ENCODE measurements at places on chromosomes 4 and X. TPM values are rescaled to one million over a fixed set of nuclear protein-coding genes. Genes with fewer than 3 reads are reported as not detected.
A peak's percentile ranks its signal among the peaks of the same experiment; 100 is the strongest.

SH2D1A gene
- total RNA-seq, result not detected

PRR32 gene
- total RNA-seq, result not detected

MAMLD1 gene
- total RNA-seq, result 2.5 TPM

TRIM60 gene
- not detected for total RNA-seq

FAM9C gene
- not detected for total RNA-seq

DMD gene
- total RNA-seq, result 25.3 TPM

EOLA1 gene
- total RNA-seq, result 24.3 TPM

RNF128 gene
- 0.17 TPM for total RNA-seq

CT45A7 gene
- total RNA-seq, result not detected

MSX1 gene
- total RNA-seq, result not detected

KCND1 gene
- total RNA-seq, result 2.2 TPM

DNA sequence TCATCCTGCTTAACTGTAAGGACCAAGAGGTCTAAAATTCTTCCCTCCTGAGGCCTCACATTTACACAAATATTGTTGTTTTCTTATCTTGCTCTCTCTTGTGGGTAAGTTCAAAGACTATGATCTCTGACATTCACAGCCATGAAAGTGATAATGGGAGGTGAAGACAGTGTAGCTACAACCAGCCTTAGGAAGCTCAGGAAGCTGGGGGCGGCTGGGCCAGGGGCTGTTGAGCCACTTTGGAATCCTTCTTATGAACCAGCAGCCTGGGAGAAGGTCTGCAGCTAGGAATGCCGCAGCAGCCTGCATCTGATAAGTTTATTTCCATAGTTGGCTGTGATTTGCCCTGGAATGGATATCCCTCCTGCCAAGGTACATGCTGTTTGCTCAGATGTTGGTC, 316.2 kb downstream of the STIM2 start:
- no peak for DNase-seq
- no peaks in the 10 kb centered on the region for H3K36me3 ChIP-seq
- no peak overlapping the region for H3K4me3 ChIP-seq
- no peaks in the 10 kb centered on the region for H3K27me3 ChIP-seq

DNA sequence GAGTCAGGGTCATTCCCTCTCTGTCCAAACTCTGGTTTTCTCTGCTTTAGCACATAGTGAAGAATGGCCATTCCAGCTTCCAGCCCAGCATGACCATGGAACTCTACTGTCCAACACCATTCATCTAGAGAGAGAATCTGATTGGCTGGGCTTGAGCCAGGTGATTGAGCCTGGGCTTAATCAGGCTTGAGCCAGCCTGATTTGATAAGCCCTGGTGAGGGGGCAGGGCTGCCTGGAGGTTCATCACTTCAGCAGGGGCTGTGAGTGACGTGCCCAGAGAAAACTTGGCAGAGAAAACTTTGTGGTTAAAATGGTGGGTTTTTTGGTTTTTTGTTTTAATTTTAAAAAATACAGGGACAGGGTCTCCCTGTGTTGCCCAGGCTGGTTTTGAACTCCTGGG, 62.5 kb downstream of the KIAA0232 start:
- H3K27me3 ChIP-seq, result no peaks in the 10 kb centered on the region
- no peak overlapping the region for H3K4me3 ChIP-seq
- H3K4me1 ChIP-seq, result peaks cover under 1% of the 10 kb centered on the region
- no peak for DNase-seq
- no peak overlapping the region for H3K27ac ChIP-seq
- H3K36me3 ChIP-seq, result peaks cover 8% of the 10 kb centered on the region

DNA sequence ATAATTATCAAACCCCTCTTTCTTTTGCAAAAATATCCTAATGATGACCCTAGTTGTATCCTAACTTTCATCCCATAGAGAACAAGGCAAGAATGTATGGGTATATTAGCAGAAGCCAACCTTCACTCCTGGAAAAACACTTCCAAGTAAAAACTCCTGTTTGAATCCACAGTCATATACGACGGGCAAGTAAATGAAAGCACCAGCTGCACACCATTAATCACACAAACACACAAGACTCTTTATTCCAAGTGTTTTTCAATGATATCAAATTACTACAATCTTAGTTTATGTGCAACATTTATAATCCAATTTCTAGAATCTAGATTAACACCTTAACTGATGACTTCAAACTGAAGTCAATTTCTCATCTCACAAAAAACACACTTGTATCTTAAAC, 22.9 kb downstream of the ACSL4 start:
- peaks cover 42% of the 10 kb centered on the region for H3K4me1 ChIP-seq
- no peak overlapping the region for H3K4me3 ChIP-seq
- no peak for DNase-seq
- peak overlapping the region; percentile 74 for H3K27ac ChIP-seq
- no peaks in the 10 kb centered on the region for H3K27me3 ChIP-seq

DNA sequence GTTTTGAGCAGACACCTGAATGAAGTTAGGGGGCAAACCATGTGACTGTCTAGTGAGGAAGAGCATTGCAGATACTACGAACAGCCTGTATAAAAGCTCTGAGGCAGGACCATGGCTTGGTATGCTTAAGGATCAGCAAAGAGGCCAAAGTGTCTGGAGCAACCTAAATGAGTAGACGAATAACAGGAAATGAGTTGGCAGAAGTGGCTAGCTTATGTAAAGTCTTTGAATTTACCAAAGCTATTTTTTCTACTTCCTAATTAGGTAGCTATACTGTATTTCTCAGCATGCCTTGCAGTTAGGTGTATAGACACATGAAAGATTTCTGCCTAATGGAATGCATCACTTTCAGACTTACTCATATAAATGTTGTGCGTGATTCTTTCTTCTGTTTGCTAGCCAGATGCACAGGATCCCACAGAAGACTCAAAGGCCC, 9.3 kb upstream of the GPRIN3 start:
- H3K4me3 ChIP-seq, result no peak overlapping the region
- no peaks in the 10 kb centered on the region for H3K36me3 ChIP-seq
- no peak overlapping the region for H3K27ac ChIP-seq
- DNase-seq, result no peak

- peak overlapping the region; percentile 49 for H3K4me3 ChIP-seq
- no peaks in the 10 kb centered on the region for H3K36me3 ChIP-seq
- no peak for DNase-seq
- no peaks in the 10 kb centered on the region for H3K4me1 ChIP-seq
Measured at GRCh38 chr4:77073106-77073809, 2.5 kb downstream of the CCNI start.

DNA sequence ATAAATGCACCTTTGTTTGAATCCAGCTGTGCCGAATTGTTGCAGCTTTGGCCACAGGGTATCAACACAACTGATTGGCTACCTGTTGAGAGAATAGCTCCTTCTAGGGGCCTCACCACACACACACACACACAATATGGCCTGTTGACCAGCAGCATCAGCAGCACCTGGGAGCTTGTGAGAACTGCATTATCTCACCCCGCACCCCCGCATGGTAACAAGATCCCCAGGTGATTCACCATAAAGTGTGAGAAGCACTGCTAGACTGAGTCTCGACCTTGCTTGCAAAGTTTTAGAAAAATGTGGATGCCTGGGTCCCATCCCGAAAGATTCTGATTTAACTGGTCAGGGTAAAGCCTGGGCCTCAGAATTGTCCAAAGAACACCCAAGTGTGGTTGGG, 176.9 kb upstream of the PRPS2 start:
- no peaks in the 10 kb centered on the region for H3K36me3 ChIP-seq
- peak overlapping the region; percentile 30 for H3K4me3 ChIP-seq
- no peaks in the 10 kb centered on the region for H3K27me3 ChIP-seq
- peaks cover 8% of the 10 kb centered on the region for H3K4me1 ChIP-seq
- H3K27ac ChIP-seq, result peak overlapping the region; percentile 22

DNA sequence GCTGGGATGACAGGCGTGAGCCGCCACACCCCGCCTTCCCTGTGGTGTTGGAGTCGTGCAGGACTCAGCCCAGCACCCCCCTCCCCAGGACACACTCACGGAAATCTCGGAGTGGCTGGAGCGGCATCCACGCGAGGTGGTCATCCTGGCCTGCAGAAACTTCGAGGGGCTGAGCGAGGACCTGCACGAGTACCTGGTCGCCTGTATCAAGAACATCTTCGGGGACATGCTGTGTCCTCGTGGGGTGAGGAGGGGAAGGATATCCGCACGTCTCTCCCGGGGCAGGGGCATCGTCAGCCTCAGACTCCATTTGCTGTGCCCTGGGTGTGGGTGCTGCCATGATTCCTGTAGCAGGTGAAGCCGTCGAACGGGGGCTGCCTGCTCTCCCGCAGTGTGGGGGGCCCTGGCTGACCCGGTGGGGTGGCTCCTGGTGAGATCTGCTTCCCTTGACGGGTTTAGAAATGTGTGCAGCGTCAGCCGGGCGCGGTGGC, 10.3 kb downstream of the PLCXD1 start:
- H3K27me3 ChIP-seq, result no peaks in the 10 kb centered on the region
- H3K4me1 ChIP-seq, result no peaks in the 10 kb centered on the region

DNA sequence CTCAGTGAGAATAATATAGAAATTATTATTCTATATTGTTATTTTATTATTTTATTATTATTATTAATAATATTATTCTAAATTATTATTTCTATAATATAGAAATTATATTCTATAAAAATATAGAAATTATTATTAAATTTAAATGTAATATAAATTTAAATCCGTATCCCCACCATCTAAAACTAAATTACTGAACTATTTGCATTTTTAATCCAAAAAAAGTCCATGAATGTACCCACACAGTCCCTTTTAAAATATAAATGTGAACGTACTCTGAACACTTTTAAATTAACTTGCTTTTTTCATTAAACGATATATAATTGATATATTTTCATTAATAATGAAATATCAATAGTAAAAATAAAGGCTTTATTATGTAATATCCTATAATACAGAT, 248.3 kb upstream of the PCDH7 start:
- H3K36me3 ChIP-seq, result no peaks in the 10 kb centered on the region
- H3K27ac ChIP-seq, result no peak overlapping the region
- H3K27me3 ChIP-seq, result no peaks in the 10 kb centered on the region
- no peaks in the 10 kb centered on the region for H3K4me1 ChIP-seq
- no peak for DNase-seq

- H3K27ac ChIP-seq, result no peak overlapping the region
- H3K27me3 ChIP-seq, result no peaks in the 10 kb centered on the region
- H3K4me1 ChIP-seq, result no peaks in the 10 kb centered on the region
Measured at GRCh38 chr4:100114909-100115308, 75.4 kb downstream of the DDIT4L start.

DNA sequence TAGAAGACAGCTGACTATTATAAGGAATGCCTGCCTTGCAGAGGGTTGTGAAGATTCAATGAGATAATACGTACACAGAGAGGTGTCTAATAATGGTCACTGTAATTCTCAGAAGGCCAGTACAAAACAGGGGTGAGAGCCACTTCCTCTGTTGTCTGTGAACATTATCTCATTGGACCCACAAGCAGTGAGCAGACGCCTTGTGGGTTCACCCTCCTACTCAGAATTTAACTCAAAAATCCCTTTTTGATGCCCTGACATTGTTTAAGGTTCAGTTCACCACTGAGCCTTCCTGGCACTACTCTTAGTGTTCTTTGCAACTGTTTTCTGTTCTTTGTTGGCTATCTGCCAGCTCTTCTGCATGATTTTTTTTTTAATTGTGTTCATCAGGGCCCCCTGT, 467.4 kb downstream of the BCOR start:
- H3K27ac ChIP-seq, result no peak overlapping the region
- no peak for DNase-seq
- H3K36me3 ChIP-seq, result no peaks in the 10 kb centered on the region
- no peaks in the 10 kb centered on the region for H3K27me3 ChIP-seq
- no peak overlapping the region for H3K4me3 ChIP-seq
- H3K4me1 ChIP-seq, result no peaks in the 10 kb centered on the region

GRCh38 chr4:117063961-117064696, 21.2 kb downstream of the TRAM1L1 start:
- DNase-seq, result no peak
- no peak overlapping the region for H3K27ac ChIP-seq
- H3K27me3 ChIP-seq, result no peaks in the 10 kb centered on the region
- H3K36me3 ChIP-seq, result no peaks in the 10 kb centered on the region
- H3K4me1 ChIP-seq, result no peaks in the 10 kb centered on the region

DNA sequence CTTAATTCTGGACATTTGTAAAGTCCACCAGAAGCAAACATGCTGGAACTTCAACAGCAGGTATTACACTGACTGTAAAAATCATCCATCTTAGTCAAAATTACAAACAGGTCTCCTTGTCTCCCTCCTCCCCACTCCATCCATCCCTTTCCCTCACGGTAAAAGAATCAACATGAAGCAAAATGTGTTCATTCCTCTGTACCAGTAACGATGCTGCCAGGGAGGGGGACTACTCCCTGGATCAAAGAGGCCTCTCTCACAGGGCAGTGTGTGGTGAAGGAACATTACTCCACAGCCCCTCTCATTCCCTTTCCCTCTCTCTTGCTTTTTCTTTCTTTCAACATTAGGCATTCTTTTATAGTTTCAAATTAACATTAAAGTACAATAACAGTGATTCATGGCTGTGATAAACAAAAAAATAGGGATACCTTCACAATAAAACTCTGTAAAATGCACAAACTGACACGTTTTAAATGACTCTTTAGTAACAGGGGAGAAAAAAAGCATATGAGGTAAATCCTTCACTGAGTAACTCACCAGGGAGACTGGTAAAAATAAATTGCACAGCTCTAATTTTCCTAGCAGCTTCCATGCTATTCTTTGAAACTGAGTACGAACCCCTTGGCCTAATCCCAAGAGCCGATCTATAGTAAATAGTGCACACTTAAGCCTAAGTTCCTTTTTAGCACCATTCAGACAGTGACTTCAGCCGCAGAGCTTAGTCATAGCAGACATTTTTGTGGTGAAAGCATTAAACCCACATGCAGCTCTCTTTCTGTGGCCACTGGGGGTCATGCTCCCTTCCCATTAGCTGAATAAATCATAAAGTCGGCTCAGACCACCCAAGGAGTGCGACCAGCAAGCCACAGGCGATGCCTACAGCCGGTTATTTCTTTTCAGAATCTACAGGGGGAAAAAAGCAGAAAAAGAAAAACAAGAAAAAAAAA, 215.6 kb upstream of the GYPA start:
- no peak overlapping the region for H3K27ac ChIP-seq
- no peaks in the 10 kb centered on the region for H3K36me3 ChIP-seq
- peak; percentile 58 for DNase-seq
- H3K27me3 ChIP-seq, result no peaks in the 10 kb centered on the region
- H3K4me3 ChIP-seq, result no peak overlapping the region
- H3K4me1 ChIP-seq, result no peaks in the 10 kb centered on the region

DNA sequence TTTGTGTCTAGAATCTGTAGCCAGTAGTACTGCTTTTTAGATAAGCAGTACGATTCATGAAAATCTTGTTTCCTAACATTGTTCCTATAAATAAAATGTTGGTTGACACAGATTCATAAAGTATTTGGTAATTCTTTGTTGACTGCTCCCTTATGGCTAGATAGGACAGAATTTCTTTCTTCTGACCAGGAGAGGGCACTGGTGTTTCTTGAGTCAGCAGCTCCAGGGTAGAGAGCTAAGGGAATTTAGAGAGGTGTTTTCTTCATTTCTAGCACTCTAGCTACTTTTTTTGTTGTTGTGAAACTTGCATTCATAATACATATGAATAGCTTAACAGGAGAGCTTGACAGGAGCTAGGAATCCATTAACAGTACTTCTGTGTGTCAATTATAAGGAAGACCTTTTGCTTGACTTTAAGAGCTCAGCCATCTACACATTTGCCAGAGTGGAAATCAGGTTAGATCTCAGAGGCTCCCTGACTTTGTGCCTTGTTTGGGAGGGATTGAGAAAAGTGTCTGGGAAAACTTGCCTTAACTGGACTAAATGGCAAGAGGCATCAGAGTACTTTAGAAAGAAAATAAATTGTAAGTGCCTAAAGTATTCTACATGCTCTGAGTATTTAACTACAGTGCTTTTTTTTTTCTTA, 756.1 kb downstream of the SH3BGRL start:
- H3K27me3 ChIP-seq, result no peaks in the 10 kb centered on the region
- DNase-seq, result no peak
- H3K36me3 ChIP-seq, result no peaks in the 10 kb centered on the region
- no peak overlapping the region for H3K27ac ChIP-seq
- no peaks in the 10 kb centered on the region for H3K4me1 ChIP-seq
- no peak overlapping the region for H3K4me3 ChIP-seq

Measured in PC-9 (cell line).